EL (cell line): ENCODE measurements at places on chromosomes 13 and 19.
A peak's percentile ranks its signal among the peaks of the same experiment; 100 is the strongest.

DNA sequence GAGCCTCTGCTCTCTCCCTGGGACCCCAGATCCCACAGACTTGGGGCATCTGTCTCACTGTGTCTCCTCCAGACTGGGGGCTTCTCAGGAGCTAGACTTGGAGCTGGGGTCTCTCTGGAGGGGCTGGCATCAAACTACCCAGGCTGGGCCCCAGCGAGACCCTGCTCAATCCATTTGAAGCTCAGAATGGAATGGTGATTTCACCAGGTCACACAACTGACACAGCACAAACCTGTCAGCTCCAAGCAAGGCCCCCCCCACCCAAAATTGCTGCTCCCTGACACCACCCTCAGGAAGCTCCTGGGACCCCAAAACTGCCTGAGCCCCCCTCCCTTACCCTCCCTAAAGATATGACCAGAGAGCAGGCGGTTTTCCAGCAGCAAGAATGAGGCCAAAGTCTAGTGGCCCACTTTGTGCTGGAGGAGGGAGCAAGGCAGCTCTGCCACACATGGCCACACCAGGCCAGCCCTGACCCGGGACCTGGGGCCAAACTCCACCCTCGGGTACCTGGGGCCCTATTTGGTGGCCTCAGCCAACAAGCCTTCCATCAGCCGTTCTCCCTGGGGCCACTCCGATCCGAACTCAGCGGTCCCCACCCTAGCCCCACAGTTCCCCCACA lies 2.4 kb downstream of the NR2F6 start:
- no peak for DNase-seq

DNA sequence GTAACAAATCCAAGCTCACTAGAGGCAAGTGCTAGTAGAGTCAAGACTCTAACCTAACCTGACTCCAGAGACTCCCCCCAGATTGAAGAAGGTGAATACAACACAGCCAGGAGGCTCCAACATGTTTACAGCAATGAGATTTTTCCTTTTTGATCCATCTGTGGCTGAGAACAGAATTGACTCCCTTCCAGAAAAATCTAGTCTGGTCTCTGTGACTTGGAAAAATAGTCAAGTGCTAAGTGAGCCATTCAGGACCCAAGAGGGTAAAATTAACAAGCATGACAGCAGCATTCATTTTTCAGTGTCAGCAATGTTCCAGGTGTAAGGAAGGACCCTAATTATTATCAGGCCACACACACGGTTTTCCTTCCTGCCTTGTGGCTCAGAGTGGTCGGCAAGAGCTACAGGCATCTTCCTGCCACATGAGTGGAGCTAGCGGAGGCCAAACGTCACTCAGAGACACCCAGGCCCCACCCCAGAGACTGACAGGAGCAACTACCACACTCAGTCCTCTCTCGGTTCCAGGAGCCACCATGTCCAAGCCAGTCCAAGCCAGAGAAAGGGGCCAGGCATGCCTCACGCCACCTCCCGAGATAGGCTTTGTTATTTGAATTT lies 395.1 kb downstream of the FOXO1 start:
- DNase-seq, result no peak

- peak; percentile 64 for DNase-seq
Observed at GRCh38 chr19:4732680-4733114, 9.1 kb upstream of the DPP9 start.

DNA sequence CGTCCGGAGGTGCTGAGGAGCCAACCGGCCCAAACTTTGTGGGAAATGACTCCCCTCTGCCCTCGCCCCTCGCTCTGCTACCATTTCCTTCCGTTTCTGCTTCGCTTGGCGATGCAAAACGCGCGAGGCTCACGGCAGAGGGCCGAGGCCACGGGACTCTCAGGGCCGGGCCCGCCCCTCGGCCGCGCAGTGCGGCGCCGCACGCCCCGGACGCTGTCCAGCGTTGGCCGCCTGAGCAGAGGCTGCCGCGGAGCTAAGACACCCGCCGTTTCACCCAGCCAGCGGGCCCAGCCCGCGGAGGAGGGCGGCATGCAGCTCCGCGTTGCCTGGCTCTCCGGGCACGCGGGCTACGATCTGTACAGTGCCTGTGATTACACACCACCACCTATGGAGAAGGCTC lies 2.1 kb upstream of the ZNF578 start:
- no peak for DNase-seq

GRCh38 chr19:6318772-6319171 lies 14.6 kb downstream of the ACER1 start:
- DNase-seq, result peak; percentile 26

- DNase-seq, result no peak
Observed at GRCh38 chr13:38680912-38681311, 6.0 kb upstream of the FREM2 start.

DNA sequence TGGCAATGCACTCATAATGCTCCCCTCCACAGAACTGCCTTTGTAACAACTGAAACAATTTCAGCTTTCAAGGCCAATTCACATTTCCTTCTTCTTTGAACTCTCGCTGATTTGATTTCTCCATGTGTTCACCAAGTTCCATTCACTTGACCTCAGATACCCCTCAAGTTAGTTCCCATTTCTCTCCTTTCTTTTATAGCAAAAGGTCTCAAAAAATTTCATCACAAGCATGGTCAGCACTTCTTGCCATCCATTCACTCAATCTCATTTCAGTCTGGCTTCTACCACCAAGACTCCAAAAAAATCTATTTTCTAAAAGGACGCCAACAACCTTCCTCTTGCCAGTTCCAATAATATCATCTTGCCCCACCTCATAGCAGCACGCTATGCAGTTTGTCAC lies 135.7 kb downstream of the DIAPH3 start:
- DNase-seq, result no peak

- no peak for DNase-seq
Observed at GRCh38 chr19:4584670-4585460, 25.4 kb upstream of the SEMA6B start.

GRCh38 chr19:17105556-17105955 lies 30.0 kb downstream of the MYO9B start:
- no peak for DNase-seq

DNA sequence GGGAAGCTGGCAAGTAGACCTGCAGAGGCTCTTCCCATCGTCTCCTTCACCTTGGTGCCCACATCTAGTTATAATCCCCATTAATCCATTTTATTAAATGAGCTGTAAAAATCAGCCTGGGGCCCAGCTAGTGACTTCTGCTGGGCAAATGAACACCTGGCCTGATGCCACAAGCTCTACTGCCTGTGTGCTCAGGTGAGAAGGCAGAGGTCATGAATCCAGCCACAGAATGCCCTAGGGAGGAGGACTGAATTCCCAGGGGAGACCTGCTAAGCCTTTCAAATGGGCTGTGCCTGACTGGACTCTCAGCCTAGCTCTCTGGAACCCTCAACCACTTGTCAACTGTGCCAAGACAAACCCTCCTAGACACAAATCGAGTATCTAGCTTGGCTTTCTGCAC lies 74.0 kb downstream of the PDS5B start:
- no peak for DNase-seq

DNA sequence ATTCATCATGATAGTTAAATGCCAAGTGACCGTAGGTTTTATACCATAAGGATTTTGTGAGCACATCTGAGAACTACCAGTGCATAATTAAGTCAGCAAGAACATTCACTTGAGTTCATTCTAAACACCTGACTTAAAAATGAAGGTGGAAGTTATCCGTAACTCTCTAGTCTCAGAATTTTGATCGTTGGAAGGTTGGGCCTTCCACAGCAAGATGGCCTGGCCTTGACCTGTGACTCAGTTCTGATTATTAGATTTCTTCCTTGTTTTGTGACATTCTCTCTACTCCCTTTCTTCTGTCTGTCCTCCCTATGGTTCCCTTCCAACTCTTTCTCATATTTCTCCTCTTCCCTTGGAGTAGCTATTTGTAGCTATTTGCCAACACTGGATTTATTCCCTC lies 20.0 kb upstream of the WDFY2 start:
- DNase-seq, result no peak

- peak; percentile 88 for DNase-seq
Observed at GRCh38 chr13:73055813-73056564, 2.8 kb upstream of the KLF5 start.

- DNase-seq, result no peak
Observed at GRCh38 chr13:44331446-44331845, 42.2 kb upstream of the SERP2 start.

DNA sequence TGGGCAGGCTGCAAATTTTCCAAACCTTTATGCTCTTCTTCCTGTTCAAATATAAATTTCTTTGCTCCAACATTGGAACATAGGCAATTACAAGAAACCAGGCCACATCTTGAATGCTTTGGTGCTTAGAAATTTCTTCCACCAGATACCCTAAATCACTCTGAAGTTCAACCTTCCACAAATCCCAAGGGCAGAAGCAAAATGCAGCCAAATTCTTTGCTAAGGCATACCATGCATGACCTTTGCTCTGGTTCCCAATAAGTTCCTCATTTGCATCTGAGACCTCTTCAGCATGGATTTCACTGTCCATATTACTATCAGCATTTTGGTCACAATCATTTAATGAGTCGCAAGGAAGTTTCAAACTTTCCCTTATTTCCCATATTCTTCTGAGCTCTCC lies 130.9 kb downstream of the DIAPH3 start:
- no peak for DNase-seq

DNA sequence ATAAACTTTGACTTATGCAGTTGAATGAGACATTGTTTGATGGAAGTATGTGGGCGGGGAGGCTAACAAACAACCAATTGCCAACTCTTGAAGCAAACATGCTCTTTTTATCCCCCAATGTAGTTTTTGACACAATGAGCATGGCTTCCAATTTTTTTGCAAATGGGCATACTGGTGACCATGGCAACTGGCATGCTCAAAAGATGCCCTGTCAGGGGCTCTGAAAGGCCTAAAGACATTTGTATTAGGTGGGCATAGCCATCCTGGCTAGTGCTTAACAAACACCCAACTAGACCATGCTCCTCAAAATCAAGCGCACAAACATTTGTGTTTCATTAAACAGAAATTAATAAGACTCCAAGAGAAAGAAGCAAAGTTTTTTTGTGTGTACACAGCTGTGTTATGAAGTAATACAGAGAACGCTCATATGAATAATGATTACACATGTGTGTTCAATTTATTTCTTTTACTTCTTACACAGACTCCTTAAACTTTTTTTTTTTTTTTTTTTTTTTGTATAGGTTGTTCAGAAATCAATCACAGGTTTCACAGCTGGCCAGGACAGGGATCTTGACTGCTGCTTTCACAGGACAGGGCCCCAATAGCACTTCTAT lies 95.6 kb downstream of the DLEU7 start:
- DNase-seq, result no peak

DNA sequence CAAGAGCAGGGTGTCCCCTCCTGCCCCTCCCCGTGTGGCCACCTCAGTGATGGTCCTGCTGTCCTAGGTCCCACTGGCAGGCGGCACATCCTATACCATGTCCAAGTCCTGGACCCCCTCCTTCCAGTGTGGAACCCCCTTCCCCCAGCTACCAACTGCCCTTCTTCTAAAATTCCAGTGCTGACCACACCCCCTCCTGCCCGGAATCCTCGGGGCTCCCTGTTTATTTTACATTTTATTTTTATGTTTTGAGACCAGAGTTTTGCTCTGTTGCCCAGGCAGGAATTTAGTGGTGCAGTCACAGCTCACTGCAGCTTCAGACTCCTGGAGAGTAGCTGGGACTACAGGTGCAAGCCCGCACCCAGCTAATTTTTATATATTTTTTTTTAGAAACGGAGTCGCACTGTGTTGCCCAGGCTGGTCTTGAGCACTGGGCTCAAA lies 945 bp upstream of the CPAMD8 start:
- DNase-seq, result no peak

- DNase-seq, result peak; percentile 42
Observed at GRCh38 chr13:31172001-31172400, 10.3 kb upstream of the HSPH1 start.

- DNase-seq, result no peak
Observed at GRCh38 chr13:48725271-48725670, 71.5 kb downstream of the CYSLTR2 start.

DNA sequence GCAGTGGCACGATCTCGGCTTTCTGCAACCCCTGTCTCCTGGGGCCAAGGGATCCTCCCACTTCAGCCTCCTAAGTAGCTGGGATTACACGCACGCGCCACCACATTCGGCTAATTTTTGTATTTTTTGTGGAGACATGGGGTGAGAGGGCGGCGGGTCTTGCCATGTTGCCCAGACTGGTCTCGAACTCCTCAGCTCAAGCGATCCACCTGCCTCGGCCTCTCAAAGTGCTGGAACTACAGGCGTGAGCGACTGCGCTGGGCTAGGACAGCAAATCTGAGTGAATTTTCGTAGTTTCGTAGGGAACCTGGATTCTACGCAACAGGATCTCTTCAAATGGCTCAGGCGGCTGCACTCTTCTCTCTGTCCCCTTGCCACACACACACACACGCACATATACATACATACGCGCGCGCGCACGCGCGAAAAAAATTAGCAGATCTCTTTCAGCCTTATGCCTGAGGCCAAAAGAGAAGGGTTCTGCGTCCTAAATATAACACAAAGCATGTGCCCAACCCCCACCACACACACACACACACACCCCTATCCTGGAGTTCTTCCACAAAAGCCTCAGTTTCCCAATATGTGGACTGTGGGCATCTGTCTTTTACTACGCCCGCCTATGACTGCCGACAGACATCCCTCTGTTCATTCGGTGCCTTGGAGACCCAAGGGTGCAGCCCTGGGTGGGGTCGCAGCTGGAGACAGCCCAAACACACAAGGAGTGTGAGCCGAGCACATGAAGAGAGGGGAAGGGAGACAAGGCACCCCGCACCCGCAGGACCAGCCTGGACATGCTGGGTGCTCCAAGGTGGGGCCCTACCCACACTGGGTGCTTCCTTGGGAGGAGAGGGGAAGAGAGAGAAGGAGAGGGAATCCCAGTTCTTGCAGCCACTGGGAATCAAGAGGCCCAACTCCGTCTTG lies 616 bp downstream of the PINLYP start:
- no peak for DNase-seq

DNA sequence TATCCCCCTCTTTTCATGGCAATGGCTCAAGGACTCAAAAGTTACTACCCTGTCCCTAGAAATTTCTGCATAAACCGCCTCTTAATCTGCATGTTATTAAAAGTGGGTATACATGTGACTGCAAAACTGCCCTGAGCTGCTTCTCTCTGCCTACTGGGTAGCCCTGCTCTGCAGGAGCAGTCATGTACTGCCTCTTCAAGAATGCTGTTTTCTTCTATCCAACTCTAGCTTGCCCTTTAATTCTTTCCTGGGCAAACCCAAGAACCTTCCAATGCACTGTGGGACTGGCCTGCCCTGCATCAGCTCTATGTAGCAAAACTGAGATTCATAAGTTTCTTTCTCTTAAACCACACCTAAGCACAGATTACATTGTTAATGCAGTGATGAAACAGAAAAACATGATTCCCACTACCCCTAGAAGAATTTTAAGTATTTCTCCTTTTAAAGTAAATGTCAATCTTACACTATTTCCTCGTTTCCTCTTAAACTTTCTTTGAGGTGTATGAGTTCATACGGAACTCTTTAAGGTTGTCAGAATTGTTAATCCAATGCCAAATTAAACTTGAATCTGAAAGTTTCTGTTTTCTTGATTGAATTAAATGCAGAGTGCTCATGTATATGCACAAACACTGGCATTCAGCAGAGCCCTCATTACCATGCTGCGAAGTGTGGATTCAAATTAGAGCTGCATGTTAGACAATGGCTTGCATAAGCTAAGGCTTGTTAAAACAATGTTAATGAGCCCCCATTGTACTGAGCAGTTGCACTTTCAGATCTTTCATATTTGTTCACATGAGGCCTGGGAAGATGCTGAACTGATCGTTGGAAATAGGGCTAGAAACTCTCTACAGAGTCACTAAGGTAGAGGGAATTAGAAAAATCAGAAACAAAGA lies 669.9 kb upstream of the PCDH20 start:
- no peak for DNase-seq

GRCh38 chr13:20340136-20340758 lies 108.1 kb upstream of the GJB6 start:
- DNase-seq, result no peak

- no peak for DNase-seq
Observed at GRCh38 chr13:112024577-112024976, 42.4 kb upstream of the SOX1 start.
